ENCODE measurements at places on chromosomes 7 and 10.

GRCh38 chr10:132722394-132723329 lies 63.3 kb downstream of the NKX6-2 start:
- DNase-seq: no peak

GRCh38 chr7:5997210-5997808 lies 11.5 kb downstream of the PMS2 start:
- DNase-seq: peak; percentile 62

DNA sequence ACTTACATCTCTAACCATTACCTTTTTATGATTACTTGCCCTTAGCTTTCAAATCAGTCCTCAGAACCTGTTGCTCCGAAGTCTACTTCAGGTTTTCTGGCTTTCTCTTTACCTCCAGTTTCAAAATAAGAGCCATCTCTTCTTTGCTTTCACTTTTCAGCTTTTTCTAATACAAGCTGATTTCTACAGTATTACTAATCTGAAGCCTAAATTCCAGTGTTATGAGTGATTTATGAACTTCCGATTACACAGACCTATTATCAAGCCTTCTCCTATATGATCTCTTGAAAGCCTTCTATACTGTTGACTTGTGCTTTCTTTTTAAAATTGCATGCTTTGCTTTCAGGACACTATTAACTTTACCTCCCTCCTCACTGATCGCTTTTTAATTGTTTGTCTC lies 1307.8 kb upstream of the CELF2 start:
- DNase-seq: no peak

- no peak for DNase-seq
Observed at GRCh38 chr10:74034301-74034700, 36.4 kb downstream of the VCL start.

DNA sequence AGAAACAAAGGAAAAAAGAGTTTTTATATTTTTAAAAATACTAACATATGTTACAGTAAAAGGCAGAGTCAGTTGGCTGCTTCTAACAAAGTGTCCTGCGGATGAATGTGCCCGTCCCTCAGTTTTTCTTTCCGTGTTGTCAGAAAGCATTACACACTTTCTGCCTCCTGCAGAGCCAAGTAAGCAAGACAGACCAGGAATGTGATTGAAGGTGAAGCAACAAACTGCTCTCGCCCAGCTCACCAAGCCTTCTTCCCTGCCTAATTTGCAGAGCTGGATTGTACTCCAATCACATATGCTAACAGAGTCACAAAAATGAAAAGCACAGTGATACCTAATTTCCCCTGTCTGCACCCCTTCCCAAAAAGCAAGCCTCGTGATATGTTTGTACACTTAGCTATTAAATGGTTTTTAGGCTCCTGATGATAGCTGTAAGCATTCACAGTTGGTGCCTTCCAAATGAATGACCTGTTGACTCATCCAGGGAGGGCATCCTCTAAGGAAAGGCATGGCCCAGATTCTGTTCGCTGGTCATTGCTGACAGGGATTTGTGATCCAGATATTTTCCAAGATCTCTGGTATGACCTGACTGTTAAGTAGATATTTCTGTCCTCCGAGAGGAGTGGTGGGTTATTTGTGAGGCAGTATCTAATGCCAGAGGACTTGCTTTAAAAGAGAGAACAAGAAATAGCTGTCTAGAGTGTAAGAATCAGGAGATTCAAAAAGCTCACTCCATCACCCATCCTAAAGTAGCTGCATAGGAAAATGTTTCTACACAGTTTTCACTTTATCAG lies 187.3 kb upstream of the PLXDC2 start:
- DNase-seq: no peak

DNA sequence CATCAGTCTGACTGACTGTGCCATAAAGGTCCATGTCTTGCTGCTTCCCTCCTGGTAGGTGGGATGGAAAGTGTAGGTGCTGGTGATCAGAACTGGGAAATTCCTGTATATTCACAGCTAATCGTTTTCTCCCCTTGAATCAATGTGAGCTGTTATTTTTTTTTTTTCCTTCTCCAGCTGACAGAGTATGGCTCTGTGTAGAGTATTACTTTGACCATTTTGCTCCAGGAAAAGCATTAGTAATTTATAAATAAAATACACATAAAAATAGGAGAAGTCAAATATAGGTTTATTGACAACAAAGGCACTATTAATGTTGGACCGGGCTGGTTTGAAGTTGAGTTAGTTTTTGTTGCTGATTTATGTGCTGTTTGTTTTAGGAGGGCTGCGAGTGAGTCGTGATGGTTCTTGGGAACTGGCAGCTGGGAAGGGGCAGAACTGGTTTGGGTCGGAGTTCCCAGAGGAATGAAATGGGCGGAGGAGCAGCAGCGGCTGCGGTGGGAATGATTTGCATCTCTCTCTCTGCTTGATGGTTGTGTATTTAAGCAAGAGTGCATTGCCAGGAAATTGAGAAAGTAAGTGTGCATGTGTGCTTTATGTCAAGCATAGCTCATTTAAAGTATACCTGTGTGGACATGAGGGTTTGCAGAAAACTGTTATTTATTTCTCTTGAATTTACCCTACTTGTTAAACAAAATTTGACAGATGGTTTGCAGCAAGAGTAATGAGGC lies 80.9 kb downstream of the LRMDA start:
- DNase-seq: peak; percentile 58

All from ureter (tissue), 1 donor.